ENCODE measurements at places on chromosomes 6 and 20.

- no peak for DNase-seq
Measured at GRCh38 chr6:30044630-30045029, 16.4 kb upstream of the POLR1H start.

- DNase-seq = no peak
Measured at GRCh38 chr6:49582529-49582928, 32.1 kb downstream of the C6orf141 start.

DNA sequence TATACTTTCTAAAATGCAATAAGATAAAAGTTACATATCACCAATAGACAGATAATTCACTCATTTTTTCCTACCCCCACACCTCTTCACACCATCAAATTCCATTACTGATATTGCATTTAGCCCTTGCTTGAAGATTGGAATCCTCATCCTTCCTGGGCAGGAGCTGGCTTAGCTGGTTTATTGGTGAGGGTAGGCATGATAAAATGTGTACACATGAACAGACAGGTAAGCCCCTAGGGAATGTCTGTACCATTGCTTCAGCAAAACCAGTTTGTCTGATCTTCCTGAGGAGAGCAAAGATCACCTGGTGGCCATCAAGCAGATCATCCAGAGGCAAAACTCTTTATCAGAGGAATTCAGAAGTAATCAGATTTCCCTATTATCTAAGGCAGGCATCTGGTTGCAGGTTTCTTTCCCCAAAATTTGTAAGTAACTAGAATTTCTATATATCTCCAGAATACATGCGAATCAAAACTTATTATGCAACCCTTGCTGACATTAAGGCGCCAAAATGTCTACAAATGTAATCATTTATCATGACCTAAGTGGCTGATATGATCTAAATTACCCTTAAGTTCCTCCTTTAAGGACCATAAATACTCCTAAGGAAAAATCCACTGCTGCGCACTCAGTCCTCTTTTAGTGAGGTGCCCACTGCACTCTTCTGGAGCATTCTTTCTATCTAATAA lies 6.6 kb upstream of the FABP7 start:
- DNase-seq = no peak

DNA sequence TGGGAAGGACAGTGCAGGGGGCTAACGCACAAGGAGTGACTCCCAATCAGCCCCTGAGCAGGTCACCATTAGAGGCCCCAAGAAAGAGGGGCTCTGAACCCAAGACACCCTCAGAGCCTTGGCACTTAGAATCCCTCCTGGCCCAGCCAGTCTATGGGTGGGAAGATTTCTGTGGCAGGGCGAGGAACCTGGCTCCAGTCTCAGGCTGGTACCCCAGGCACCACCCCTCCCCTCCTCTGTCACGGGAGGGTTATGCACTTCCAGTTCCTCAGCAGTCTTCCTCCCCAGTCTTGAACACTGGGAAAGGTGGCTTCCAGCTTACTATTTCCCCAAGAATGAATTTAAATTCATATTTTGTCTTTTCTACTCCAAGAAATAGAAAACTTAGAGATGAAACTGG lies 27.6 kb upstream of the SSTR4 start:
- DNase-seq = no peak

DNA sequence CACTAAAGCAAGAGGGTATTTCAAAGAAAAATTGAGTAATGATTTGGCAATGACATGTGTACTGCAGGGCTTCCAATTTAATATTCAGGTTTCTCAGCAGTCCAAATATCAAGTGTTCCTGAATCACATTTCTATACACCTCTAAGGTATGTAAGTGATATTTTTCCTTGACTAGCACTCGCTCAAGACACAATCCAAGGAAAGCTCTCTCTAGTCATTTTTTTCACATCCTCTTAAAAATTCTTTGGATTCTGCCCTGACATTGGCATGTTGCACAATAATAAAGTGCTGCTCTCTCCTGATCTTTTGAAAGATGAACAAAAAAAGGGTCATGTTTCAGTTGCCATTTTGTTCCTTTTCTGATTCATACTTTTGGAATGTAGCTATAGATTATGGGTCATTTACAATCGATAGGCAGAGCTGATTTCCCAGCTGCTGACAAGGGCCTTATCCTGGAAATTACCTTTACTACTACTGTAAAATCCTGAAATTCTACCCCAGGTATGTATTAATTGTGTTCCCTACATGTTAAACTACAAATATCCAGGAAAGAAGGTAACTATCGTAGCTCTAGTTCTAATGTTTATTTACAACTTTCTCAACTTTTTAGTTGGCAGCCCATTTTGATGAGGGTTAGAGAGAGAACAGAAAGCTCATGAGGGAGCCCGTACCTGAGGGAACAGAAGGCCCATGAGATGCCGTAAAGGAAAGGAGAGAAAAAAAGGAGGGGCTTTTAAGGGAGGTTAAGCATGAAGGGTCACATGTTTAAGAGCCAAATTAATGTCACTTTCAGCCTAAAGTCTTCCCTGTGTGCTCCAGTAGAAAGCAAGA lies 22.2 kb upstream of the ADGRG6 start:
- DNase-seq = no peak

DNA sequence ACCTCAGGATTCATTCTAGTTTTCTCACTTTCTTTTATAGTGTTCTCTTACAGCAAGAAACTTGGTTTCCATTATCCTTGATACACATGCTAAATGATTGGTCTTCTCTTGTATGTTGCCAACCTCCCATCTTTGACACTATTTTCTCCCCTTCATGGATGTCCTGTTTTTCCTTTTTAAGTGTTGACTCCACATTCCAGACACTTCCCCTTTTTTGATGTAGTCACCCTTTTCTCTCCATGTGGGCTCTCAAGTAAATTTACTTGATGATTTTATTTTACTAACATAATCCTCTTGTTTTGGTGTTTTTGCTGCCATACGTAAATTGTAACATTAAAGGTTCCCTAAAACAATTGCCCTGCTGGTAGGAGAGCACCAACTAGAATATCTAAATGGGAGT lies 148.1 kb downstream of the ZFAND3 start:
- DNase-seq = no peak

DNA sequence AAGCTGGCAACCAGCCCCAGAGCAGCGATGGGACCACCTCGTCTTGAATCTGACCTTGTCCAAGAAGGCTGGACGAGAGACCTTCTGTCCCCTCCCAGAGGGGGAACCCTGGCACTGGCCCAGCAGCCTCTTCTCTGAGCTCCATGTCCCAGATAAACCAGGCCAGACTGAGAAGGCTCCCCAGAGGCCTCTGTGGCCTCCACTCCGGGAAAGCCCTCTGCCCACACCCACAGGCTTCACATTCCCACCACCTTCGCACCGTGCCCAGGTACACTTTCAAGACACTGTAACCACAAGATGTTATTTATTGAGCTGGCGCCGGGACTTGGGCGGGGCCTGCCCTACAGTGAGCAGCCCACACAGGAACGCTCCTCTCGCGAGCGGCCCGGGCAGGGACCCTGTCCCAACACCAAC lies 33.2 kb downstream of the ADA start:
- DNase-seq = no peak

GRCh38 chr6:137652961-137653705 lies 158.9 kb upstream of the OLIG3 start:
- DNase-seq = no peak

DNA sequence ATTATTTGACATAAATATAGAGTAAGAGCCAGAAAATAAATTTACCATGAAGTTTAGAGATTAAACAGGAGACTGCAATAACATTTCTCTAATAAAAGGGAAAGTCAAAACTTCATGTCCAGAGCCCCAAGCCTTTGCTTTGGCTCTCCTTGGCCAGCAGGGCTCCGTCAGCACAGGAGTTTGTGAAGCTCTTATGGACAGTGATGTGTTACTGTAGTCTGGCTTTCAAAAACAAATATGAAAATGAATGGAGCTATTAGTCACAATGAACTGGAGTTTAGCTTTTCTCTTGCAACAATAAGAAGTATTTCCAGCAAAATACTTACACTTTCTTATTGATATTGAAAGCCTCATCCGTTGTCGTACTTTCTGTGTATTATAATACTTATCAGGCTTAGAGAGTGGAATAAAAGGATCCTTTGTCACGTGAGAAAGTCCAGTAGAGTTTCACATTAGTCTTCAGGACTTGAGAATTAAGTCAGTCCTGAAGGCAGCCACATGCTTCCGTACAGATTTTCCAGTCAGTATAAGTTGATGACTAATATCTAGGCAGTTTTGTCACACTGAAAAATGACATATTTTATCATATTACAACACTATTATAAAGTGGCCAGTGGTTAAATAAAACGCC lies 117.0 kb upstream of the PRL start:
- DNase-seq = no peak

- DNase-seq = no peak
Measured at GRCh38 chr6:18211338-18211737, 53.0 kb downstream of the DEK start.

DNA sequence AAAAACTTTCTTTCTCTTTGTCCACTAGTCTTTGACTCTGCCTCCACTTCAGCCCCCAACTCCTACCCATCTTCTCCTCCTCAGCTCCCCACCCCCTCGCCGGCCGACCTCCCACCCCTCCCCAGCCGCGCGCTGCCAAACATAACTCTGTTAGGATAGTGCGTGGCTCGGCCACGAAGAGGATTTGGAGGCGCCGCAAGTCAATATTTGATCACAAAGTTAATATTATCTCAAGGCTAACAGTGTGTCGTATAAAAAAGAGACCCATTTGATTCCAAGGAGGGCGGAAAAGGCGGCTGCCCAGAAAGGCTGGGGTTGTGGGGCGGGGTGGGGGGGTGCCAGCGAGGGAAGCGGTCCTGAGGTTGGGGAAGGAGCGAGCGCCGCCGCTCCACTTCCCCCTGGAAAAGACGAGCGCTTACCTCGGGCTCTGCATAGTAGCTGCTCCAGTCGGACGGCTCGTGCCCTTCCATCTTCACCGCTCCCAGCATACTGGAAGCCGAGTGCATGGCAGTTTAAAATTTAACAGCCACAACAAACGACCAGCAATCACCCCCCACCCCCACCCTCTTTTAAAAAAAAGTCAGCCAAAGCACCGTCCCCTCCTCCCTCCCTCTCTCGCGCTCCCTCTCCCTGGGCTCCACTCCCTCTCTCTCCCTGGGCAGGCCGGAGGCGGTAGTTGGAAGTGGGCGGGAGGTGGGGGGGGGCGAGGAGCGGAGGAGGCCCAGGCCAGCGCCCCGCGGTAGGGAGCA lies 425 bp downstream of the FOXA2 start:
- no peak for DNase-seq

- no peak for DNase-seq
Measured at GRCh38 chr6:57216235-57217101, 5.6 kb downstream of the RAB23 start.

DNA sequence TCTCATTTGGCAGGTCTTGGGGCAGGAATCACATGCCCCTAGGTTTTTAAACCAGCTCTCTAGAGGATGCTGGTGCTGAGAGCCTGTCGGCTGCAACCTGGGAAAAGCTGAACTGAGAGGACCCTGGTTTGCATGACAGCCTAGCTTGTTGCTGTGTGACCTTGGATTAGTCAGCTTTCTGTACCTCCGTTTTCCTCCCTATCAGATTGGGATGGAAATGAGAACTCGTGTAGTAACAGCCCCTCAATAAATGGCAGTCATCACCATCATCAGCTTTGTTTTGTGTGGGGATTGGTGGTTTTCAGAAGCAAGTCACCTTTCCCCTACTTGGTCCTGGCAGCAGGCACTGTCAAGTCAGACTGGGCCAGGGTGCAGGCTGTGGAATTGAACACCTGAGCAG lies 75.2 kb upstream of the MYL9 start:
- DNase-seq = no peak

DNA sequence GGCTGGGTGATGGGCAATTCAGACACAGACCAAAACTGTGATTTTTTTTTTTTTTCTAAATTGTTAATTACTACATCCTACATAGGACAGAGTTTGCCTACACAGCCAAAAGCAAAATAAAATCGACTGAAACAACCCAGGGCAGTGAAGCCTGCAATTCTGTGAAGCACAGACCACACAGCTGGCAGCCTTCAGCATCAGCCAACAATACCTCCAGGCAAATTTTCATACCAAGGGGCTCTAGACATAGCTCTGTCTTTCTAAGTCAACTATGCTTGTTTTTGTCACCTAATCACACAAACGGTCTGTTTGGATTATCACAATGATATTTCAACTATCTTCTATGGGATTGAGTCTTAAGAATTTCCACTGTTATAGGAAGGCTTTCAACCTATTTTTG lies 17.6 kb downstream of the RMND1 start:
- DNase-seq = no peak

- DNase-seq = no peak
Measured at GRCh38 chr6:39347206-39347605, 24.7 kb upstream of the KCNK16 start.

DNA sequence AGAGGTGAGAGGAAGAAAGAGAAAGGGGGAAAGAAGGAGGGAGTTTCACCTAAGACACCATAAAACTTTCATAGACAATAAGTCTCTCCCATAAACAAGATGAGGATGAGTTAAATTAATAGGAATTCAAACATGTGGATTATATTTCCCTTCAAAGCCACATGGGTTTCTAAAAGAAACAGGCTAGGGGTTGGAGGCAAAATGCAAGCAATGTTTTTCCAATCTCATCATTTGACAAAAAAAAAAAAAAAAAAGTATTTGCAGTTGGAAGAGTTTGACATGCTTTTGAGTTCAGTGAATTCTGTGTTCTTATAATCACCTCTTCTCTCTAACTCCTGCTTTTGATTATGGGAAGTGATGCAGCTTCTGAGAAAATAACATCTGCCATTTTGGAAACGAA lies 286.5 kb upstream of the PRND start:
- DNase-seq = no peak

- no peak for DNase-seq
Measured at GRCh38 chr20:57047281-57048026, 219.0 kb downstream of the BMP7 start.

DNA sequence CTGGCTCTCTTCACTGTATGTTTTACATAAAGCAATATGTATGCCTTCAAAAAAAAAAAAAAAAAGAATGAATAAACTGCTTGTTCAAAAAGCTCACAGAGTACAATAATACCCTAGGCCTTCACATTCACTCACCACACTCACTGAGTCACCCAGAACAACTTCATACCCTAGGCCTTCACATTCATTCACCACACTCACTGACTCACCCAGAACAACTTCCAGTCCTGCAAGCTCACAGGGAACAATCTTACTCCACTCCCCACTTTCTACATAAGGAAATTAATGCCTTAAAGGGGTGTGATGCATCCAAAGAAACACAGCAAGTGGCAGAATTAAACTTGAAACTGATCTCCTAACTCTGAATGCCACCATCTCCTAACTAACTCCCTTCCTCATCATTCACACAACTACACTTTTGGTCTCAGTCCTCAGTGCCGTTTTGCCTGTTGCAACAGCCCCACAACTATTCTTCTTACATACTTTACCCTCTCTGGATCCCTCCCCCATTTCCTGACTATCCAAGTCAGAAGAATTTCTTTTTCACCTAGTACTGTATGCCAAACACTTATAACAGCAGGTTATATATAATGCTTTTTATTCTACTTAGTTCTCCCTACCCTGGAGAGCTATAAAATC lies 34.2 kb downstream of the NHSL1 start:
- no peak for DNase-seq

DNA sequence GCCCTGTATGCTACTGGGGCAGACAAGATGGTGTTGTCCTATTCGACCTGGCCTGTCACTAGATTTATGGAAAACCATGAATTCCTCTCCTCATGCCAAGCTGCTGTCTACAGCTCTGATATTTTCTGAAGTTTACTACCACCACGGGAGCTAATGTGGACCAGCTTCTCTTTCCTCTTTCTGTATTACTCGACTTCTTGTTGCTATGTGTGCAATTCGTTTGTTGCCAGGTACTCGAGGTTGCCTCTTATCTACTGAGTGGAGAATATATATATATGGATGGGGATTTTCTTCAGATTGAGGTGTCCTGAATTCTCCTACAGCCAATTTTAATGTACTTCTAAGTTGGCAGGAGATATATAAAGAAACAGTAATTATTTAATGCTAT lies 34.7 kb downstream of the MAN1A1 start:
- no peak for DNase-seq
